ENCODE measurements at places on chromosomes 3 and 15.
A peak's percentile ranks its signal among the peaks of the same experiment; 100 is the strongest.

DNA sequence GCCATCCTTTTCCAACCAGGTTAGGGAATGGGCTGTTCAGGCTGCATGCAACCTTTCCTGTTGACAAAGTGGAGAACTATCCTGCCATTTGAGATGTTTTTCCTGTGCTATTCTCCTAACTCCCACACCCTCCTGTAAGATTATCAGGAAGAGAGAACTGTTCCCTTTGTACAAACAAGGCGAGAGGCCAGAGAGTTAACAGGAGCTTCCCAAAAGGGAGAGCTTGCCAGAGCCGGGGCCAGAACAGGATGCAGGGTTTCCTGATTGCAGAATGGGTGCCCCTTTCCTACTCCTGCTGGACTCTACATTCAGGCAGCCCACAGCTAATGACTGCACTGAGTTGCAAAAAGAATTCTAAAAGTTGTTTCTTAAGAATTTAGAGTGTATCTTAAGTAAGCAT, 17.1 kb downstream of the PML start:
- no peak for DNase-seq

GRCh38 chr15:99409097-99409473, 156.7 kb upstream of the MEF2A start:
- peak; percentile 68 for DNase-seq

GRCh38 chr15:95897651-95898050, 432.8 kb upstream of the NR2F2 start:
- no peak for DNase-seq

DNA sequence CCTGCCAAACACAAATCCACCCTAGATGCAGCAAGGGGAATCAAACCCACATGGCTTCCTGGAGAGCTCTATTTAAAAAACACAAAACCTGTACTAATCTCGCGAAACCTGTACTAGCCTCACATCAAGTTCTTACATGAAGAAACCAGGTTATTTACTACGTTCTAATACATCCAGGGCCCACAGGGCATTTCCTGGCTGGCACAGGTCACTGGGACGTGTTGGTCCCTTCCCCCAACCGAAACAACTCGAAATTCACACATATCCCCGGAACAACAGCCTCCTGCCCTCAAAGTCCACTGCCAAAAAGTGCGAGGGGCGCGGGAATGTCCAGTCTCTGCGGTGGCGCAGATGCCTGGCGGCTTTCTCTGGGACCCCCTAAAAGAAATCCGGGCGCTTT, 955 bp downstream of the CDCP1 start:
- no peak for DNase-seq

GRCh38 chr3:15064299-15064834, 748 bp downstream of the MRPS25 start:
- DNase-seq, result peak; percentile 23

- no peak for DNase-seq
Observed at GRCh38 chr15:52184721-52185120, 6.5 kb downstream of the GNB5 start.

DNA sequence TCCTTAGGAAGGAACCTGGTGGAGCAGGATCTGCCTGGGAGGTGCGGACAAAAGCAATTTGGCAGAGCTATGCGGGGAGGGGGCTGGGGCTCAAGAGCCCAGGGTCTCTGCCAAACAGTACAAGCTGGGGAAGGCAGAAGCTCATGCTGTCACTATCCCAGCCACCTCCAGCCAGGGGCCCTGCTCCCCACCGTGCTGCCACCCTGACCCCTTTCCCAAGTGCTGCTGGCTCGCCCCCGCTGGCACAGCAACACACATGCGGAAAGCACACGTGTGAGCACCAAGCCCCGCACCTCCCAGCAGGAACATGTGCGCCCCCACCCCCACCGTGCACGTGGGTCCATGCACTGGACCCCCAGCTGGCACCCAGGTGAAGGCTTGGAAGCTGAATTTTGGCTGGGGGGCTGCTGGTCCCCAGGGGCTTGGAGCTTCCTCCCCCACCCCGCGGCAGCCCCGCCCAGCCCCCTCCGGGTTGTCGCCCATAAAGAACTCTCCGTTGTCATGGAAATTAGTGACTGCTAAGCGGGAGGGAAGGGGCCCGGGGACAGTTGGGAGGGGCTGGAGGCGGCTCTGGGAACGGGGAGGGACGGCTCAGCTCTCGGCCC, 742 bp downstream of the CAMKV start:
- DNase-seq, result no peak

DNA sequence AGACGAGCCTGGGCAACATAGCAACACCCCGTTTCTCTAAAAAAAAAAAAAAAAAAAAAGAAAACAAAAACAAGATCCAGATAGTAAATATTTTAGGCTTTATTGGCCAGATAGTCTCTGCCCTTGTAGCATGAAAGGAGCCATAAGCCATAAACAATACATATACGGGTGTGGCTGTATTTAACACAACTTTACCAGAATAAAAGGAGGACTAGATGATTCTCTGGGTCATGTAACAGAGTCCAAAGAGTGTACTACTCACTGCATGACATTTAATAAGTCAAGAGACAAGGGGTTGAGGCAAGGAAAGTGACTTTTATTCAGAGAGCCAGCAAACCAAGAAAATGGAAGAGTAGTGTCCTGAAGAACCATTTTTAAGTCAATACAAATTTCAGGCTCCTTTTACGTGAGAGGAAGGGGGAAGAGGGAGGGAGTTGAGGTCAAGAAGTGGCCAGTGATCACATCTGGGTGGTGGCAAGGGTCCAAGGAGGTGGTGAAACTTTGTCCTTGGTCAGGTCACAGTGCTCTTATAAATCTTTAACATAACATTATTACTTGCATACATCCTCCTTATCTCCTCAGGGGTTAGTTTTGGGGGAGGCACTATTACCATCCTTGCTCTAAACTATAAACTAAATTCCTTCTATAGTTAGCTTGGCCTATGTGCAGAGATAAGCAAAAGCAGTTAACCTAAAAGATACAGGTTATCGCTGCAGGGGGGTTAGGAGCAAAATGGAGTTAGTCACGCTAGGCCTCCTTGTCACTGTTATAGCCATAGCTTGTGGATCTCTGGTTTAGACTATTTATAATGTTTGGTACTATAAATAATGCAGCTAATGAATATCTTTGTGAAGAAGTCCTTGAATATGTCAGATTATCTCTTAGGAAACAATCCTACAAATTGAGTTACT, 46.1 kb downstream of the METTL6 start:
- no peak for DNase-seq

GRCh38 chr3:193917158-193917557, 218.8 kb upstream of the HES1 start:
- DNase-seq, result no peak

DNA sequence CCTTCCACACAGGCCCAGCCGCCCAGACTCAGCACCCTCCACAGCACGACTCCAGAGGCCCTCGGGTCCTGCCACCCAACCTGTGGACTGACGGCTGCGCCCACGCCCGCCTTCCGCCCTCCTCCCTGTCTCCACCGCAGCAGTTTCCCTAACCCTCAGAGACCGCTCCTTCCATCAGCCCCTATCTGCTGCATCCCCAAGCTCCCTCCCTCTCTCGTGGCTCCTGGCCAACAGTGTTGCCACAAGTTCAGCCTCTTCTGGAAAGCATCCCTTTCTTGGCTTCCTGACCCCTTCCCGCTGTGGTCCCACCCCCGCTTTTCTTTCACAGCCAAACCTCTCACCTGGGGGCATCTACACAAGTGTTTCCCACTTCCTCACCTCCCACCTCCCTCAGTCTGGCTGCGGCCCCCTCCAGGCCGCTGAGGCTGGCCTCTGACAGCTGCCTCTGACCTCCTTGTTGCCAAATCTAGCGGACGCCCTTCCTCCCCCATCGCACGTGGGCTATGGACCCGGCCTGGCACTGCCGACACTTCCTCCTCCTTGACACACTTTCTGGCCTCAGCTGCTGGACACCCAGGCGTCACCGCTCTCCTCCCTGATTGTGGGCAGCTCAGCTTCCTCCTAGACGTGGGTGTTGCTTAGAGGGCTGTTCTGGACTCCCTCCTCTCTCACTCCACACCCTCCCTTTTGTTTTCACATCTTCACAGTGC, 168.8 kb upstream of the TLE3 start:
- no peak for DNase-seq

GRCh38 chr3:109784852-109785631, 447.7 kb upstream of the DPPA4 start:
- DNase-seq, result no peak

DNA sequence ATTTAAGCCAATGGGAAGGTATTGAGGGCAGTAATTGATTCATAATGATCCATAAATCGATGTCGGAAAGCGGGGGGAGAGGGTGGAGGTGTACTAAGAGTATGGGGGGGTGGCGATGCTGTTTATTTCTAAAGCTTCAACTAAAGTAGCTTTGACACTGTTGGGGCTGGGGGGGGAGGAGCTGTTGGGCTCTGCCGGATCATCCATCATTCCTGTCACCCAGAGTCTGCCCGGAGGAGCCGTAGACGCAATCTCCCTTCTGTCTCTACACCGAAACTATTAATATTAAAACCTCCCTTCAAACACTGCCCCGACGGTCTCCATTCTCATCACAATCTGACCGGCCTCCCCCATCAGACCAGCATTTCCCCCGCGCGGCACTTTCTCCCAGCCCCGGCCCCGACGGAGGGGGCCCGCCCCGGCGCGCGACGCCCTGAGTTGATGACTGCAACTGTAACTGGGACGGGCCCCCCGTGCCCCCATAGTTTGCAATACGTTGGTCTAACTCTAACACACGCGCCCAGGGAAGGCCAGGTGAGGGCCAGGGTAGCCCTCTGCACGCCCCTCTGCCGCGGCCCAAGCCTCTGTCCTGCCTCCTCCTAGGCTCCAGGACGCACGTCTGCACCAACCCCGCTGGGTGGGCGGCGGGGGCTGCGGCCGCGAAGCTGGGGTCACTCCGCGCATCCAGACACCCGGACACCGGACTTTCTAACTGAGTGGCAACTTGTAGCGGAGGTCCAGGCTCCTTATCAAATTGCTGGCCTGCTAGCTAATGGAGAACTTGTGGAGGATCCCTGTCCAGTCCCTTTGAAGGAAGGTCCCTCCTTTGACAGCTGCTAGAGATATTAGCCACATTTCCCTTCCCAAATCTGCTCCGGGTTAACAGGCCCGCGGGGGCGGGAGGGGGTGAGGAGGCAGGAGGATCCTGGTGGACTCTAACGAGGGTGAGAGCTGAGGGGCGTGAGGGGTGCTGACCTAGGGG, 212.0 kb downstream of the MEIS2 start:
- DNase-seq, result no peak

DNA sequence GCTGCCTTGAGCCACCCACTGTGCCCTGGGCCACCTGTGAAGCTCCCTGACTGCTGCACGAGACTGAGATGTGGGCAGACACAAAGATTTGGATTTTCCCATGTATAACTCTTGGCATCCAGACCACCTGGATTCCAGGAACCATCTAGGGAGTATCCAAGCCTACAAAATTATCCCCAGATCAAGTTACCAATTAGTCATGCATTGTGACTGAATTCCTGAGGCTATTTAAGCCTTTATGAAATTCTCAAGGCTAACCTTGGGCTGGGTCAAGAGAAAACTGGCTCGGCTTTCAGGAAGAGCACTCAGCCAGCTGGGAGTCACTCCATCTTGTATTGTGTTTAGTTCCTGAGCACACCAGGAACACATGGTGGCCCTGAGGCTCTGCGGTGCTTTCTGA, 13.3 kb upstream of the ATP13A5 start:
- DNase-seq, result no peak

DNA sequence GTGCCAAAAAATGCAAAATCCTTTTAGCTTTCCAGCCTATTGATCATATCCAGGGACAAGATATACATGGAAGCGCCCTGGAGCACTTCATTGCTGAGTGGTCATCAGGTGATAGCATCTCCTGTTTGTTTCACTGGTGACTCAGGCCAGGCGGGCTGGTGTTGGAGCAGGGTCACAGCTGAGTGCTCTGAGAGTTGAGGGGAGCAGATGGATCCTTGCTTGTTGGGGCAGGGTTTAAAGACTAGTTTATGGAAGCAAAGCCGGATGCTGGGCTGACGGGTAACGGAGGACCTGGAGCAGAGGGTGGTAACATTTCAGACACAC, 405.0 kb upstream of the TPM1 start:
- no peak for DNase-seq

DNA sequence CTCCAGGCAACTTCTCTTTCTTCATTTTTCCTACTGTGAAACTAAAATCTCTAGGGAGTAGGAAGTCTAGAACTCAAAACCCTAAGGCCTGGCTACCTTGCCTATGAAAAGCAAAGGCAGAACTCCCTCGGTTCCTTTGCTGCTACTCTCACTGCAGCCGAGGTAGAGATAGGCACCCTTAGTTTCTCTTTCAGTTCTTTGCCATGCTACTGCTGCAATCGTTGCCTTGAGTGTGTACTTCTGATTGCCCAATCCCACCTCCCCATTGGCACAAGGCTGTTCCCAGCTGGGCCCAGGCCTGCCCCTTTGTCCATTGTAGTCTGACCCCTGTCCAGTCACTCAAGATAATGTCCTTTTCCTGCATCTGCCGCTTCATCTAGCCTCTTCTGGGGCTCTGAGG, 92.3 kb upstream of the MRPS22 start:
- DNase-seq, result no peak

GRCh38 chr3:193130576-193130975, 110.4 kb upstream of the PLAAT1 start:
- no peak for DNase-seq

DNA sequence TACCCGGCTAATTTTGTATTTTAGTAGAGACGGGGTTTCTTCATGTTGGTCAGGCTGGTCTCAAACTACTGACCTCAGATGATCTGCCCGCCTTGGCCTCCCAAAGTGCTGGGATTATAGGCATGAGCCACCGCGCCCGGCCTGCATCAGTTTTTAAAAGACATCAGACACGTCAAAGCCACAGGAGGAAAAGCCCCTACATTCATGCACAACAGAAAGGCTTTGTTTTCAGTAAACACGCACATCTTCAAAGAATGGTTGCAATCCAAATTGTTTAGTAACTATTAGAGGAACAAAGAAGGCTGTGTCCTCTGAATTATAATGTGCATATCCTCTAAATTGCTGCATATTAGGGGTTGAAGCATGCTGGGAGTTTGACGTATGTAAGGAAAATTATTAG, 53.3 kb downstream of the BTD start:
- DNase-seq, result no peak

Data from CD4-positive, alpha-beta T cell treated with Interleukin-17A for 4 hours (primary cell).